ENCODE measurements at places on chromosomes 3 and 15. TPM values are rescaled to one million over a fixed set of nuclear protein-coding genes. Genes with fewer than 3 reads are reported as not detected.

Gene CHDH
- 3.2 TPM for total RNA-seq

Gene MRPS11
- total RNA-seq, result 92.7 TPM

Gene TNFSF10
- 1.2 TPM for total RNA-seq

Gene P2RY12
- not detected for total RNA-seq

Gene NCK1
- total RNA-seq, result 16.5 TPM

Gene P2RY1
- 0.29 TPM for total RNA-seq

Gene RETNLB
- total RNA-seq, result not detected

Gene IL17RB
- 2.3 TPM for total RNA-seq

Gene LRRFIP2
- total RNA-seq, result 69.1 TPM

Gene LARP6
- total RNA-seq, result 166 TPM

Gene MYLK
- 8.7 TPM for total RNA-seq

Gene PLAAT1
- not detected for total RNA-seq

DNA sequence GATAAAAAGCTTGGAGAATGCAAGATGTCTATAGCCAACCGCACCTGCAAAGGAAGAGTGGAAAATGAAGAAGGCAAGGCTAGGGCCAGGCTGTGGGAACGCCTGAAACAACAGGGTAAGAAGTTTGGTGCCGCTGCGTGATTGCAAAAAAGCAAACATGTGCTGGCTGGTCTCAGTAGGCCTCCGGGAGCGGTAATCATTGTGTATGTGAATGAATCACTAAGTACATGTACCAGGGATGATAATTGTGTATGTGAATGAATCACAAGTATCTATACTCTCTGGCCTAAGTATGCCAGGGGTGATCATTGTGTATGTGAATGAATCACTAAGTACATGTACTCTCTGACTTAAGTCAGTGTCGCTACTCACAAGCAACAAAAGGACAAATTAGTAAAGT is 40.3 kb upstream of the PARL start:
- peak; percentile 97 for DNase-seq

- no peak for DNase-seq
Measured at GRCh38 chr3:181178991-181179390, 189.5 kb upstream of the DNAJC19 start.

- no peak for DNase-seq
Measured at GRCh38 chr15:31272558-31273257, 53.9 kb upstream of the KLF13 start.

- DNase-seq, result peak; percentile 77
Measured at GRCh38 chr15:89171136-89172072, 50.0 kb downstream of the RLBP1 start.

DNA sequence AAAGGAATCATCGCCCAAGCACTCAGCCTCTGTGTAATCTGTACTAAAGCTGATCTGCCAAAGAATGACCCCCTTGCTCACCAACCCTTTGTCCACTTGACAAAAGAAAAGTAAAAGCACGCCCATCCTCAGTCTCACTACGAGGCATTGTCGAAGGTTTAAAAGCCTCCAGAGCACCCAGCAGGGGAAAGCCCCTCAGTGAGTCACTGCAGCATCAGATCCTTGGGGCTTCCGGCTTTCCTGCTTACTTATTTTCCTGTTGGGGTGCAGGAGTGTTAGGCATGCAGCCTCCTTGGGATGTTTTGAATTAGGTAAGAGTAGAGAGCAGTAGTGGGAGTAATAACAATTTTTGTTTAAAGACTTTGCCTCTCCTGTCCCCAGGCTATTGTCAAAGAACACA is 216.1 kb downstream of the MTHFS start:
- DNase-seq, result peak; percentile 79

DNA sequence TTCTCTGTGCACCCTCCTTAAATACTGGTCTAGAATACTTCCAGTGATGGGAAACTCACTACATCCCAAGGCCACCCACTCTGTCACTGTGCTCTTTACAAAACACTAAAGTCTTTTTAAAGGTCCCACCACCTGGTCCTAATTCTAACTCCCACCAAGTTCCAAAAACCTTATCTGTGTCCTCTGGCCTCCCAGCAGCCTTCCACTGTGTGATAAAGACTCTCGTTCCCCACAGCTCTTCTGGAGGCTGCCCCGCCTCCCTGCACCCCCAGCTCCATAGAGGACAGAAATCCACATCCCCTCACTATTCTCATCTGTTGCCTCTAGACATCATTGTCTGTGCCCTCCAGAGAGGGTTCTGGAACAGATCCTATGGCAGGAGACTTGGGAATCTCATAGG is 276.4 kb downstream of the FAM43A start:
- no peak for DNase-seq

DNA sequence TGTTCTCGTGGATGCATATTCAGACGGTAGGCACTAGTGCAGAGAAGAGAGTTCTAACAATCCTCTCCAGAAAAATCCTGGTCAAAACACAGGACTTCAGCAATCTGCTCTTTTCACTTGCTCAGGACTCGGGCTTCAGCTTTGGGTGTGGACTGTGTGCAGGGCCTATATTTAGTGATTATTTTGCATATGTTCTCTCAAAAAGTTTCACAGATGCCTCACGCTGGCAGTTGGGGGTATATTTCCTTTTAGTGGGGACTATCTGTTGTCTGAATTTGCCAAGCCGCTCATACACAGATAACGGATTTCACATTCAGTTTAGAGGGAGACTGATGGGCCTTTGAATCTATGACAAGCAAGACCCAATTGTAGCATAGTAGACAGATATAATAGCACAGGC is 54.4 kb upstream of the LRRN1 start:
- no peak for DNase-seq

DNA sequence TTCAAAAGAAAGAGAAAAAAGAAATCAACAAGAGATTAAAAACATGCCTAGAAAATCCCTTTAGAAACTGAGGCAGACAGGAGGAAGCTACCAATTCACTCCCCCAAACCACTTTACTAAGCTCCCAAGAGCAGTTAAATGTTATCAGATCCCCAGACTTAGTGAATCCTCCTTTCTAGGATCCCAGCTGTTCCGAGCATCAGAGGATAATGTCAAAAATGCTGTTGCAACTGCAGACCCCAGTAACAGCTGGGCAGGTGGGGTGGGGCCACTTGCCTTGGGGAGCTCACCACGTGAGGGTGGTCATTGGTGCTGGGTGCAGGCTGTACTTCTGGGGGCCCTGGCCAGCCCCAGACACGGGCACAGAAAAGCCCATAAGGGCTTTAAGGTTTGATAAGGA is 9.1 kb downstream of the POMGNT2 start:
- DNase-seq, result no peak

DNA sequence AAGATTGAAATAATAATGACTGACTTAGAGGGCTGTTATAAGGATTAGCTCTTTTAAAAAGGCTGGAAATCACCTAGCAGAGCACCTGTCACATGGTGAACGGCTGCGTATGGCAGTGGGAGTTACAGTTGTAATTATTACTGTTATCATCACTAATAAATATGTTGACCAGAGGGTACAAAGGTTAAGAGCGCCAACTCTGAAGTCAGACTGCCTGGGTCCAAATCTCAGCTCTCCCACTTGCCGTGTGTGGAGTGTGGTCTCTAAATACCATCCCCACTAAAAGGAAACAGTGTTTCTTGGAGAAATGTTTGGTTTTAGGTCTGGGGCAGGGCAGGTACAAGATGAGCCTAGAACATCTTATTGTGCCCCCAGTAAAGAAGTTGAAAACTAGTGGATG is 6.0 kb upstream of the RAD18 start:
- DNase-seq, result no peak

- DNase-seq, result no peak
Measured at GRCh38 chr15:88714782-88715372, 76.1 kb downstream of the ISG20 start.

DNA sequence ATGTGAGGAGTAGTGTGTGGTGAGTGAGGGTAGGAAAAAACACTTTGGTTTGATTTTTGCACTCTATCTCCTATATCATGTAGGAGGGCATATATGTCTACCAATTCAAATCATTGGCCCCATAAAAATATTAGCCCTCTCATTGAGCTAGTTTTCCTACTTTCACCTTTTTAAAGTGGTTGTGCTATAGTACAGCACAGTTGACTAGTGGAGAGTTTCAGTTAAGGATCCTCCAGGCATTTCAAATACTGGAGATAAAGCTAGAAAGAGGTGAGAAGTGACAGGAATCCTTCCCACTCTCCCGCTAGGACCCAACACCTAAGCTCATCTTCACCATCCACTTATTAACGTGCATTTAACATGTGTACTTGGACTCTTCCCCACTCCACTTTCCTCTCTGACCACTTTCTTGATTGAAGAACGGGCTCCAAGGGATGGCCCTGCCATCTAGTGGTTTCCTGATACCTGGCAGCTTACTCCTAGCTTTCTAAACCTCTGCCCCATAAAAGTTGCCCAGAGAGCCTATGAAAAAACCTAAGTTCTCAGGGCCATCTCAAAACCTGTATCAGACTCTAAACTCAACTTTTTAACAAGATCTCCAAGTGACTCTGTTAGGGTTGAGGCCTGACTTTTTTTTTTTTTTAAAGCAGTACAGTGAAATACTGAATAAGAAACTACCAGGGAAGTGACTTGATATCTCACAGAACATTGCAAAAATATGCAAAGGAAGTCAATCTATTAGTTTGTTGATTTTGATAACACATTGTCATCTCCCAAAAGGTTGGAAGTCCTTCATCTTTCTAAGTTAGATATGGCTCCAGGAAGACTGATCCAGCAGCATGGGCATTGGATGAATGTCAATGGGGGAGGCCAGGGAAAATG is 17.9 kb downstream of the IL12A start:
- DNase-seq, result peak; percentile 84

- DNase-seq, result peak; percentile 23
Measured at GRCh38 chr15:42891569-42891968, 29.0 kb downstream of the TTBK2 start.

- DNase-seq, result no peak
Measured at GRCh38 chr3:17806201-17806600, 63.8 kb upstream of the TBC1D5 start.

- no peak for DNase-seq
Measured at GRCh38 chr3:120436523-120437050, 14.2 kb downstream of the FSTL1 start.

DNA sequence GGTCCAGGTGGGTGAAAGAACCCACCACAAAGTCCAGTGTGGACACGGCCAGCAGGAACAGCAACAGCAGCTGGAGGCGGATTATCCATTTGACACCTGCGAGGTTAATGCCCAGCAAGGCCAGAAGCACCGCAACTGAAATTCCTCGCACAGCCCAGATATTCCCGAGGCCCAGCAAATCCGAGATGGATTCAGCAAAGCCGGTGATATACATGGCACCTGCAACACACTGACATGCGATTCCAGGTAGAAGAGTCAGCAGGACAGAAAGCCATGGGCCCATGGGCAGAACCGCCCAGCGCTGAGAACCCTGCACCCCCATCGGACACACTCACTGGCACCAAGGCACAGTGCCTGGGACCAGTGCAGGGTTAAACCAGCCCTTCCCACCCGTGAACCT is 34.8 kb downstream of the SLC12A8 start:
- DNase-seq, result no peak

DNA sequence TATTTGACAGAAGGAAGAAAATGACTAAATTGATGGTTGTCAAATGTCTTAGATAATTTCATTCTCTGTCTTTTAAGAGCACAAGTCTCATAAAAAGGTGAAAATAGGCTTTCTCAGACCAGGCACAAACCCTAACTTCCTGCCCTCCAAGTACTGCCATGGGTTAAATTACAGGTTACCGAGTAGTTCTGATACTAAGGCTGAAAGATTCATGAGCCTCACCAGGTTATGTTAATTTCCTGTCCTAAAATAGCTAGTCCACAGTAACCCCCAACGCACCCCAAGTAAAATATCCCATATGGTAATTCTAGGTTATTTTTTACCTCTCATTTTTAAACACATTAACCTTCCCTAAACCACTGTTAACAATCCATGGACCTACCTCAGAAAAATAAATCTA is 42.0 kb downstream of the GSK3B start:
- DNase-seq, result no peak

DNA sequence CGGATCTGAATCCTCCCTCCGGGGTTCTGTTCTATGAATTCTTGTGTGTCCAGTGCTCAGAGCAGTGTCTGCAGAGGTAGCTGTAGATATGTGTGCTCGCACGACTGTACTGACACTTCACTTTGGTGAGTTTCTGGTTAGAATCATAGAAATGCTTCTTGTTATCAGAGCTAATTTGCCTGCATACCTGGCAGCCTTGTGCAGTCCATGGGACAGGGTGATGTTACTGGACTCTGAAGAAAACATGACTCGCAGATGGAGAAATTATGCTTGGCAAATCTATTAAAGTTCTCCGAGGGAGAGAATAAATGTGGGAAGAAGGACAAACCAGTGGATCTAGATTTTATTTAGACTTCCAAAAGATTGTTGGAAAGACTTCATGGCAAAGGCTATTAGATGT is 12.2 kb downstream of the CGNL1 start:
- no peak for DNase-seq

- peak; percentile 68 for DNase-seq
Measured at GRCh38 chr3:18134386-18135059, 290.6 kb downstream of the SATB1 start.

DNA sequence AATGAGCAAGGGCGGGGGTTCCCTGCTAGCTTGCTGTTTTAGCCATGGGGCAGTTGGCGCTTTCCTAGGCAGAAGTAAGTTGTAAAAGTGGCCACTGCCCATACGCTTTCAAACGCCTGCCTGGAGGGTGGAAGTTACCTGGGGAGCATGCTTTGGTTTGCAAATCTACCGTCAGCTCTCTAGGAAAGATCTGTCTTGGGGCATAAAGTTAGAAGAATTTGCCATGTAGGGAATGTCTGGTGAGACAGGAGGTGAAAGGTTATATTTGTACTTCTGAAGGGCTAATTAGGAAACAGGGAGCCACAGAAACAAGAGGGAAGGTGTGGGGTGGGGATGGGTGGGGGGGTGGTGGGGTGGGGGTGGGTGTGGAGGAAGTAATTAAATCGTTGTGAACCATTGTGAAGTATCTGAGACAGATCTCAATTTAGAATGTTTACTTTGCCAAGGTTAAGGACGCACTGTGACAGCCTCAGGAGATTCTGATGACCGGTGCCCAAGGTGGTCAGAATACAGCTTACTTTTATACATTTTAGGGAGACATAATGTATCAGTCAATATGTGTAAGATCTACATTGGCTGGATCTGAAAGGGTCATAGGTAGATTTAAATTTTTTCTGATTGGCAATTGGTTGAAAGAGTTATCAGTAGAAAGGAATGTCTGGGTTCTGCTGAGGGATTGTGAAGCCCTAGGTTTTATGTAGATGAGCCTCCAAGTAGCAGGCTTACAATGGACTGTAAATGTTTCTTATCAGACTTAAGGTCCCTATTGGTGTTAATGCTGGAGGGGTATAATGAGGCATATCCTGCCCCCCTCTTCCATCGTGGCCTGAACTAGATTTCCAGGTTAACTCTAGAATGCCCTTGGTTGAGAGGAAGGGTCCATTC is 62.0 kb upstream of the GCNT3 start:
- no peak for DNase-seq

DNA sequence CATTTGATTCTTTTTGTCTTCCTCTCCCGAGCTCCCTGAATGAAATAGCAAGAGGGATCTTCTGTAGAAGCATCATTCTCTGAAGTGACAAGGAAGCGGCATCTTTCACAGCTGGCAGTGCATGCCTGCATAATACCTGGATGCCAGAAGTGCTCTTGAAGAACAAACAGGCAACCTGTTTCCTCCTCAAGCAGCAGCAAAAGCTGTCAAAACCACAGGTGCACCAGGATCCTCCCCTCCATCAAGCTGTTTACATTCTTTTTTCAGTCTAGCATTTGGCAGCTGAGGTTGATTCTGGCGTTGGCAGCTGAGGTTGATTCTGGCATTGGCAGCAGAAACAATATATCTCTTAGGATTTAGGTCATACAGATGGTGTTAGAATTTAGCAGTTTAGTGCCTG is 979.0 kb downstream of the TUSC7 start:
- no peak for DNase-seq

GRCh38 chr3:193702967-193703366 is 110.0 kb downstream of the OPA1 start:
- no peak for DNase-seq

- DNase-seq, result no peak
Measured at GRCh38 chr3:93984618-93985017, 4.7 kb downstream of the ARL13B start.
